Hematopoietic multipotent progenitor cell (in vitro differentiated cells): ENCODE measurements at places on chromosomes 5 and 9.
A peak's percentile ranks its signal among the peaks of the same experiment; 100 is the strongest.

DNA sequence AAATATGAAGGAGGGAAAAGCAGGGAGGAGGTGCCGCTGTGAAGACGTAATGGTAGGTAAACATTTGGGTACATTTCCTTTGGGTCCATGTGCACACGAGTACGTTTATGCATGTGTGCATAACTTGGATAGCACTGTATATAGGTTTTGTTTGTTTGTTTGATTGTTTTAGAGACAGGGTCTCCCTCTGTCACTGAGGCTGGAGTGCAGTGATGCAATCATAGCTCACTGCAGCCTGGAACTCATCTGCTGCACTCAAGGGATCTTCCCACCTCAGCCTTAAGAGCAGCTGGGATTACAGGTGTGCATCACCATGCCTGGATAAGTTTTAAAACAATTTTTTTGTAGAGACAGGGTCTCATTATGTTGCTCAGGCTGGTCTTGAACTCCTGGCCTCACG is 94.0 kb downstream of the THBS4 start:
- DNase-seq: no peak

DNA sequence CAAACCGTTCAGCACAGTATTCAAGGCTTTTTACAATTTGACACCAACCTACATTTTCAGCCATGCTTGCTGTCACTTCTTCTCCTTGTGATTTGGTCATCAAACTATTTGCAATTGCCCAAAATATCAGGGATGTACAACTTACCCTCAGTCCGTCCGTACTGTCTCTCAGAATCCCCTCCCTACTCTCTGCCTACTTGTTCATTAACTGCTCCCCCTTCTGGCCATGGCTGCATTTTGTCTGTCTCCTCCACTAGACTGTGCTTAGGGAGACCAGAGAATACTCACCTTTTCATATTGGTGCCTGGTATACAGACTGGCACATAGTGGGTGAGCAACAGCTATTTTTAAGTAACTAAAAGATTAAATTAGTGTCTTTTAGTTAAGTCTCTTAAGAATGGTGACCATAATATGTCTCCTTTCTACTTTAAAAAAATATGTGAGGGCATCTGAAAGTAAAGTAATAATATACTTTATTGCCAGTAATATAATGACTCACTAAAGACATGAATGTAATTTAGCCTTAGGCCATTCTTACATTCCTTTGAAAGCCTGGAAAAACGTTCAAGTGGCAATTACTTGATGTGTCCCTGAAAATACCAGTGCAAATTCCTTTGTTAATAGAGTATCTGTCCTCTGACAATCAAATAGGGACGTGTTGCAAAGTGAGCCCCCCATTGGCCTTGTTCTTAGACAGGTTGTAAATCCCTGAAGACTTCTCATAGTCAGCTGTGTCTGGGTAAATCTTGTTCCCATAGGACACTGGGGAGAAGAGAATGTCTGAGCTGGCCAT is 27.8 kb downstream of the PRLR start:
- DNase-seq: peak; percentile 27

DNA sequence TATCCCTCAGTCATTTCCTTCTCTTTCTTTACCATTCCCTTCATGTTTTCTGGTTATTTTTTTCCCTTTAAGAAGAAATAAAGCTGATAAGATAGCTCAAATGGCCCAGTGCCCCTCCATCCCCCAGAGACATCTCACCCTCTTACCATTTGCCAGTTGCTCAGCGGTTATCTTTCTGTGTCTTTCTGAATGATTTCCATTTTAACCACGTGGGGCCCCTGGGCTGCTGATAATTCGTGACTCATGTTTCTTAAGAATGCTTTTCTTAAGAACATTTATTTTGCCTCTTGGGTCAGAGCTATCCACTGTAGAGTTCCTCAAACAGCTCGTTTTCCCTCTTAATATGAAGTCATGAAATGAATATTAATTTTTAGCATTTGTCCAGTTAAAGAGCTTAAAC is 147.8 kb downstream of the MAST4 start:
- DNase-seq: no peak

DNA sequence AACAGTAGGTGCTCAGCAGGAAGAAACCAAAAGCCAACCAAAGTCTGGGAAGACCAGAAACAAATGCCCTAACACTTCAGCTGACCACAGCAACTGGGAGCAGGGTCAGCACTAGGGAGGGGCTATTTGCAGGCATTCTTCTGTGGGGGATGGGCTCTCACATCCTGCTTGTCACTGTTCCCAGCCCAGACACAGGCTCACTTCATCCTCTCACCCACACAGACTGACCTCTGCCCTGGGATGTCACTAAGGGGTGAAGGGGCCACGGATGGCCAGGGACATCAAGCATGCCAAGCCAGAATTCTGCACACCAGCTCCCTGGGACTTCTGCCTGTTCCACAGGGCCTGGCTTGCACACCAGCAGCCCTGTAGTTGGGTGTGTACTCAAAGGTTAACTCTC is 28.7 kb downstream of the GFRA3 start:
- DNase-seq: no peak

GRCh38 chr9:112734892-112735291 is 15.7 kb upstream of the SNX30 start:
- no peak for DNase-seq

DNA sequence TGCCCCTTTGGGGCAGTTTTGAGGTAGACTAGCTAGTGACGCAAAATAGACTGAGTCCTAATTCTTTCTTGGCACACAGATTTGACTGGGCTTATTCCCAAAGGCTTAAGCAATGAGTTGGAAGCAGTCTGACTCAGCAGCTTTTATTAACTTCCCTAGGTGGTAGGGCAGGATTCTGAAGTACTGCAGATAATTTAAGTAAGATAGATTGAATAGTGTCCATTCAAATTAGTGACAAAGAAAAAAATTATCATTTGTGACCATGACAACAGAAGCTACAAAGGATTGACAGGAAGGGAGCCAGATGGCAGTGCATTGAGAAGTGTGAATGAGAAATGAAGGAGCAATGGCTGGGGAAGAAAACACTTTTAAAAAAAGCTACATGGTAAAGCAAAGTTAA is 649.4 kb downstream of the CDH9 start:
- no peak for DNase-seq

DNA sequence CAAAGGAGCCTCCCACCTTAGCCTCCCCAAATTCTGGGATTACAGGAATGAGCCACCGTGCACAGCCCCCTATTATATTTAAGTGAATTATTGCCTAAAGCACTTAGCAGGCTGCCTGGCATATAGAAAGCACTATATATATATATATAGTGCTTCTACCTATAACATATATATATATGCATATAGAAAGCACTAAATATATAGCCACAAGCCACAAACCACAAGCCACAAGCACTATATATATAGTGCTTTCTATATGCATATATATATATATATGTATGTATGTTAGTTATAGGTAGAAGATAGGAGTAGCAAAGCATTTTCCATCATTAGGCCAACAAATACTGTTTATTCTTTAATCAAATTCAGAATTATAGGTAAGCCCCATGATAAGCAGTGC is 185.8 kb downstream of the CWC27 start:
- no peak for DNase-seq

DNA sequence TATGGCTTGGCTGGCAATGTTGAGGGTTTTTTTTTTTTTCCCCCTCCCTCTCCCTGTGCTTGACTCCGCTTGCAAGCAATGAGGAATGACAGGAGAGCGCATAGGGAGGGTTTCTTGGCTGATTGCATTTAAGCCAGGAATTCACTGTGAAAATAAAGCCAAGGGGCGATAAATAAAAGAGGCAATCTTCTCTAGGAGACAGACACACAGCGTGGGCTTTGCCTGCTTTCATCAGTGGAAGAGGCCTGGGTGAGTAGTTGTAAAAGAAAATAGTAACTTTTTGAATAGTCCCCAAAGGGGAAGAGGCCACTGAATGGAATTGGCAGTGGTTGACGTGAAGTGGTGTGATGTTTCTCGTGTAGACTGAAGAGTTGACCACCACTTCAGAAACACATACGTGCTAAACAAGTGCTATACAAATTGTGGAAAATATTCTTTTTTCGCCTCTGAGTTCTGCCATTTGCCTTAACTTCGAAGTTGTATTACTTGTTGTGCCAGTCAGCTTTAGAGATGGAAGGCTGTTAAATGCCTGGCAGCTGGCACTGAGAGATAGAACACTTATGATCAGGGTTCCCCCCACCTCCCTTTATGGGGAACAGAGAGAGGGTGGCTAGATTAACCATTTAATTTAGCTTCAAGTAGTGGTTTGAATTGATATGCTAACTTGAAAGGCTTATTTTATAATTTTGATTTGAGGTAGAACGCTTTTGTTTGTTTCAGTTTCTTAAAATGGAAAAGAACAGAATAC is 3.0 kb downstream of the ZSWIM6 start:
- DNase-seq: no peak

- DNase-seq: no peak
Measured at GRCh38 chr5:158541536-158542297, 558.0 kb downstream of the EBF1 start.

- DNase-seq: no peak
Measured at GRCh38 chr5:146290318-146290717, 48.3 kb upstream of the POU4F3 start.

GRCh38 chr5:103487218-103487617 is 75.4 kb downstream of the NUDT12 start:
- DNase-seq: no peak

GRCh38 chr5:100788417-100788816 is 114.7 kb downstream of the ST8SIA4 start:
- DNase-seq: no peak

- no peak for DNase-seq
Measured at GRCh38 chr9:123893831-123894460, 36.0 kb downstream of the DENND1A start.

GRCh38 chr5:34685485-34686165 is 29.5 kb downstream of the RAI14 start:
- no peak for DNase-seq

- no peak for DNase-seq
Measured at GRCh38 chr9:38345851-38346755, 46.4 kb upstream of the ALDH1B1 start.

DNA sequence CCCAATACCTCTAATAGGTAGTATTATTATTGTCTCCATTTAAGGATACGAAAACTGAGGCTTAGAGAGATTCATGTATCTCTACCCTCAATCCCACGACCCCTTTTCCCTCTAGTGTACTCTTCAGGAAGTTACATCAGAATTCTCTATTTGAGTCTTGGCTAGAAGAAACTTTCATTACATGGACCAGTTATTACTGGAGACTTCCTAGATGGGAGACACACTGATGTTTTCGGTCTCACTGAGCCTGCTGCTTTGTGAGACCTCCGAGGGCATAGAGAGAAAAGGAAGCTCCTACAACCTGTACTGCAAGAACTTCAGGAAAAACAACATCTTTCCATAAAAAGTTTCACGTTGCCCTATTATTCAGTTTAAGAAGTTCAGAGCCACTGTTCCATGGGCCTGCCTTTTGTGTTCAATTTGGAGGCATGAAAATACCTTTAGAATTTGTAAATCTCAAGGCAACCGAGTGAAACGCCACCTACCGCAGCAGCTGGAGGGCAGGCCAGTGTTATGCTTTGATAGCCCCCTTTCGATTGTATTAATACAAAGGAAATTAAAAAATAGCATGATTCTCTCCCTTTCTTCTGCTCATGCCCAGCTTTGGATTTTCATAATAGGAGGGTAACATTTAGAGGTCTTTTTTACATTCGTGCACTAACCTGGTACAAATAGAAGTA is 223.3 kb downstream of the EBF1 start:
- DNase-seq: no peak

DNA sequence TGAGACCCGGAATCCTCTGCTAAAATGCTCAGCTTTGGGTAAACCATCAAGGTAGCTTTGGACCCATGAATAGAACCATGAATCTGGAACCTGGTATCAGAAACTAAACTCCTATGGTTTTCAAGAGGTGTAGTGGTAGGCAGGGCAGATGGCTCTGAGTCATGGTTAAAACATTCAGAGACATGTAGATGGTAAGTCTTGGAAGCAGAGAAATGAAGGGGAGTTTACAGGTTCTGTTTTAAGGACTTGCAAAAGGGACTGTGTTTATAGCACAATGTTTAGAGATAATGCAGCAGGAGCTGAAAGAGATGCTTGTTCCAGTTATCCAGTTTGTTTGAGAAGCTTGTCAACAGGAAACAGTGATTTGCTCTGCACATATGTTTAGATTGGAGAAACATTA is 36.0 kb upstream of the FBN2 start:
- no peak for DNase-seq

DNA sequence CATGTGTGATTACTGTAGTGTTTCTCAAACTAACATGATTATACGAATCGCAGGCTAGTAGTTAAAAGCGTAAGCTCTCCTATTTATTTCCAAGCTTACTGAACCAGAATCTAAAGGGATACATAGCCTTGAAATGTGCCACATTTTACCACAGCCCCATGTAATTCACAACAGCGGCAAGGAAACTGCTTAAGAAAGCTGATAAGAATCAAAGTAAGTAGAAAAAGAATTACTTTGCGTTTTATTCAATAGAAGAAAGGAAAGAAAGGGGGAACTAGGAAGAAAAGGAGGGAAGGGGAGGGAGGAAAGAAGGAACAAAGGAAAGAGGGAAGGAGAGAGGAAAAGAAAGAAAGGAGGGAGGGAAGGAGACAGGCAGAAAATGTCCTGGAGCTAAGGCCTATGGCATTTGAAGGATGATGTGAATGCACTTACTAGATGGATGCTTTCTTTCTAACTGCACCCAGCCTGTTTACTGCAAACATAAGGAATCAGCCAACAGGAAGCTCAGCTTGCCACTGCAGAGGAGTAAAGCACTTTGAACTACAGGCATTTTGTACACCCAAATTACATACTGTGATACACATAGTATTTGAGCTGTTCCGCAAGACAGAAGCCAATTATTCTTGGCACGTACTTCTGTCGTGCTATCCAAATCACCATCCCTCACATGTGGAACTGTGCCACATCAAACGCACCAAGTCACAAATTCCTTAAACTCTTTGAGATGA is 521.7 kb downstream of the RAB3C start:
- no peak for DNase-seq

GRCh38 chr5:103293719-103294118 is 35.2 kb downstream of the MACIR start:
- no peak for DNase-seq

DNA sequence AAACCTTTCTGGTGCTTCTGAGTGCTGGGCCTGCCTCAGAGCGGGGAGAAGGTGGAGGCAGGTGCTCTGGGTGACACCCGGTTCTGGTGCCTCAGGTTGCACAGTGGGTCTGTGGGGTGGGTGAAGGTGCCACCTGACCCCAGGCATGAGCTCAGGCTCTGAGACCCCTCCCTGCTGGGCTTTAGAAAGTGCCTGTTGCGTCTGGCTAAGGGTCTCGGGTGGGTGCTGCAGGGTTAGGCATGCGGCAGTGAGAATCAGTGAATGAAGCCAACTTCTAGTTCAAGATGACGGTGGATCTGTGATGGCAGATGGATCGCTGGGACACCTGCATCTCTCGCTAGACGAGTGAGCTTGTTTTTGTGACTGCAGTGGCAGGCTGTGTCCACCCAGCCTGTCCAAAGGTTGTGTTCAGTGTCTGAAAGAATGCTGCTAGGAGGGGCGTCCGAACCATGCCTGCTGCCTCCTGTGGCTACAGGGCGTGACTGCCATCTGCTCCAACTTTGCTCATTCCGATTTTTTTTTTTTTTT is 5.0 kb downstream of the SQSTM1 start:
- no peak for DNase-seq

- DNase-seq: no peak
Measured at GRCh38 chr5:7317751-7318150, 78.2 kb upstream of the ADCY2 start.

GRCh38 chr9:93826905-93827544 is 128.1 kb downstream of the BARX1 start:
- no peak for DNase-seq
